Gastrocnemius medialis (tissue), 4 donors: ENCODE measurements at places on chromosomes 13 and 19. TPM values are rescaled to one million over a fixed set of nuclear protein-coding genes. Genes with fewer than 3 reads are reported as not detected.
A peak's percentile ranks its signal among the peaks of the same experiment; 100 is the strongest.

DNA sequence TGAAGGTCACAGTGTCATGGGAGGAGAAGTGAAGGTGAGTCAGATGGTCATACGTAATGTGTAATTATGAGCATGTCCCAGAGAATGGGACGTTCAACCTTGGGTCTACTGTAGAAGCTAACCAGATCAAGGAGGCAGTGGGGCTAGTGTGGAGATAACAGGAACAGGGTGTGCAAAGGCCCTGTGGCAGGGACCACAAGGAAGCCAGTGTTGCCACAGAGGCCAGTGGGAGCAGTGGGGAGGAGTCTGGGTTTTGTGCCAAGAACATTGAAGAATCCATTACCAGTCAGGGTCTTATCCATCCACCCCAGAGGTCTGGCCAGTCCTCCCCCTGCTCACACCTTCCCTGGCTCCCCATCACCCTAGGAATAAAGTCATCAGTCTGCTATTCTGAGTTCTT is 3.3 kb downstream of the MRPL4 start:
- no peak for DNase-seq

DNA sequence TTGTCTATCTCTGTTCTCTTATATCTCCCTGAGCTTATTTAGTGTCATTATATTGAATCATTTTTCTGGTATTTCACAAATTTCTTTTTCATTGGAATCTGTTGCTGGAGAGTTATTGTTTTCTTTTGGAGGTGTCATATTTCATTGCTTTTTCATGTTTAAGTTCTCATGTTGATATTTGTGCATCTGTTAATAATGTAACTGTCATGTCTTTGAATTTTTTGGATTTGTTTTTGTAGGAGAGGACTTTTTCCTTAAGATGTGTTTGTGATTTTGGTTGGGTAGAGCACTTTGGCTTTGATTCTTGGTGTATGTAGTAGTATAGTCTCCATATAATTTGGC is 64.0 kb downstream of the DNAJC3 start:
- no peak for DNase-seq

DNA sequence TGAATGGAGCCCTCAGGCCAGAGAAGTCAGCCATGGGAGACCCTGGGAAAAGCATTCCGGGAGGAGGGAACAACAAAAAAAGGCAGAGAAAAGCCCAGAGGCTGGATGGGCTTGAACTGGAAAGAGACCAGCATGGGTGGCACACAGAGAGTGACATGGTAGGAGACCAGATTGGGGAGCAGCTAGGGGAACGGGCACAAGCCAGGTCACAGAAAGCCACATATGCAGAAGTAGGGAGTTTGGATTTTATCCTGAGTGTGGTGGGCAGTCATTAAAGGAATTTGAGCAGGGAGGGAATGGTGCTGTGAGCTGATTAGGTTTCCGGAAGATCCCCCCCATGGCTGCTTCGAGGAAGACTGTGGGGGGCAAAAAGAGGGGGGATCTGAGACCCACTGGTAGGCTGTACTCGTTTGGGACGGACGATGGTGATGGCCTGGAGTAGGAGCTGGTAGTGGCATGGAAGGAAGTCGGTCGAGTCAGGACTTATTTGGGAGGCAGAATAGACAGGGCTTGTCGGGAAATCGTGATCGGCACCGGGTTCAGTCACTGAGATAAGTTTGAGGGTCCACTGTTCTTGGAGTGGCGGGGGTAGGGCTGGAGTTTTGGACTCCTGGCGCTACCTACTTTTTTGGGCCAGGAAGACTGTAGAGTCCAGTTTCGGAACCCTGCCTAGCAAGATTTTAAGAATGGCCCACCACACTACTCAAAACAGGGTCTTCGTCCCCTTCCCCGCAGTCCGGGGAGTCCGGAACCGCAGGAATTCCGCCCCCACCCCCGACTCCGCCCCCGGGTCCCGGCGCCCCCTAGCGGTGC is 949 bp downstream of the SERTAD1 start:
- DNase-seq: peak; percentile 45

GRCh38 chr13:87426742-87427141 is 244.4 kb upstream of the SLITRK5 start:
- DNase-seq: no peak

DNA sequence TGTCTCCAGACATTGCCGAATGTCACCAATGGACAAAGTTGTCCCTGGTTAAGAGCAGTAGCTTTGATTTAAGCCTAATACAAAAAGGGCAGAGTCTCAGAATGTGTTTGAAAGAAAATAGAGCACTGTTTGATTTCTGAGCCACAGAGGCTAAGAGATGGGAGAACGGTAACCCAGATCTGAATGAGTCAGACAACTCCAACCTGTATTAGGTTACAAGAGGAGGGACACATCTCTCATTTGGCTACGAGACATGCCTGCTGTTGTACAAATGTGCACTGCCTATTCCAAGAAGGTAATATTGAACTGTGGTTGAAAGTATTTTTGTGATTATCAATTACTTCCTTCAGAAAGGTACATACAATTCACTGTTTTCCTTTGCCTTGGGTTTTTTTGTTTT is 4.9 kb upstream of the HSPH1 start:
- no peak for DNase-seq

The KCNN1 gene
- not detected for total RNA-seq
